Stimulated activated CD4-positive, alpha-beta T cell treated with anti-CD3 and anti-CD28 coated beads, Interleukin-4, amount 100 ng/mL, for 48 hours (primary cell): ENCODE measurements at places on chromosomes 4 and X.

- DNase-seq = peak; percentile 19
Observed at GRCh38 chr4:1113311-1114009, at the start of gene RNF212. Gene RNF212, minus strand, starts transcription at chr4:1113564. Its CDS starts 100 bp downstream, at chr4:1113464.

- DNase-seq = no peak
Observed at GRCh38 chrX:20348139-20348538, 81.4 kb upstream of the RPS6KA3 start.

DNA sequence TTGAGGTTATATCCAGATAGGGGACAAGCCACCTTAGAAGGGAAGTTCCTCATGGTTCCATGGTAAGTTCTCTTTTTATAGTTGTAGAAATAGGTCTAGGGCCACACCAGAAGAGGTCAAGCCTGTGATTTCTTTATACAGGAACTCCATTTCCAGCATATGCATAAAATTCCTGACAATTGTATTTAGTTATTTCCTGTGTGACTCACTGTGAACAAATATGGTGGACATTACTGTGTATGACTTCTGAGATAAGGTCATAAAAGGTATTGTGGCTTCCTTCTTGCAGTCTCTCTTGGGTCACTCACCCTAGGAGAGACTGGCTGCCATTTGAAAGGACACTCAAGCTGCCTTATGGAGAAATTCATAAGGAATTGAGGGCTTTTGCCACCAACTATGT lies 2.2 kb upstream of the C4orf36 start:
- DNase-seq = no peak

DNA sequence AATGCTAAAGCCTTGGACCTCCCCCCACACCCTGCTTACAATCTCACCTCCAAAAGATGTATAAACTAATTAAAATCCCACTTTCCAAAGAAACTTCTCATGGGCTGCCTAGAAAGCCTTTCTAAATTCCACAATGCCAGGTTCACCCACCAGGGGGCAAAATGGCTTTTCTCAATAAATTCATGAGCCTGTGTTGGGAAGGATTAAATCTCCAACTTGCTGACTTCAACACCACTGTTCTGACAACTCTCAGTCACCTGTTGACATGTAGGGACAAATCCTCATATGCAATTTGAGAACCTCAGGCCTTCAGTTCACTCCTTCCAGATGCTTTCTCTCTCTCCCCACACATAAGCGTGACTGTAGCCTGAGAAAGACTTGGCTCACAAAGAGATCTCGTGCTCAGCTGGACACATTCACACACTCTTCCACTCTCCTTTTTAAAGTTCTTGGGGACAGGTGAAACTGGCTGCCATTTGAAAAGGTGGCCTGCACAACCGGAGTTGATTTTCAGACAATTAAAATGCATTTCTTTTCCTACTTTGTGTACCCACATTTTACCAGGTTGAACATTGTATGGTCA lies 88.6 kb upstream of the PRPS2 start:
- DNase-seq = peak; percentile 6

- no peak for DNase-seq
Observed at GRCh38 chrX:2469196-2469685, 31.5 kb downstream of the DHRSX start.

DNA sequence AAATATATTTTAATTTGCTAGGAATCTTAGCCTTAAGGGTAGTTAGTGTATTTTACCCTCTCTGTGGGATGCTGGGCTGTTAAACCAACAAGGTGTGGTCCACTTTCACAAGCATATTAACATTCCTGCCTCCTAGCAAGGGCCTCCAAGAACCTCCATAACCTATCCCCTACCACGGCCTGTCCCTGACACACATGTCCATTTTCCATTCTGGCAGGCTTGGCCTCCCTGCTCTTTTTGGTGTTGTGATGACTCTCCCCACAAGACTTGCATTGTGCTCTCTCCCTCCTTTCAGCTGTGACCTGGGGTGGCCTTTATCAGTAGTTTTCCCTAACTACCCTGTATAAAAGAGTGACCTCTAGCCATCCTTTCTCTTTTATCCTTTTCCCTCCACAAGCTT lies 120.2 kb downstream of the KLHL8 start:
- no peak for DNase-seq

GRCh38 chrX:67563469-67564448 lies 19.9 kb downstream of the AR start:
- DNase-seq = no peak

- DNase-seq = no peak
Observed at GRCh38 chr4:4521731-4522130, 20.1 kb downstream of the STX18 start.

- no peak for DNase-seq
Observed at GRCh38 chrX:9396930-9397329, 67.9 kb upstream of the TBL1X start.

- no peak for DNase-seq
Observed at GRCh38 chr4:80812145-80812544, 218.4 kb upstream of the BMP3 start.

DNA sequence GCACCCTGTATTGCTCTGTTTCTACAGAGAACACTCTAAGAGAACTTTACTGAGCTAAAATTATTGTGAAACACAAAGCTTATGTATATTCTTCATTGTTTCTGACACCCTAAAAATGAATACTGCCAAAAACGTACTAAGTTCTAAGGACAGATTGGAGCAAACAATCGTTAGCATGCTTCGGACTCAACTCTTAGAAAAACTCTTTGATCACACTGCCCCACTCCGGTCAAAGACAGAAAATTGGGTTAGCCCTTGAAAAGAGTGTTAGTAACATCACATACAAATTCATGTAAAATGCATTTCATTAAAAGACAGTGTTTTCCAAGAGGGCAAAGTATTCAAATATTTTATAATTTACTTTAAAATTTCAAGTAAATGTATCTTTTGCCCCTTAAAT lies 177.4 kb downstream of the DCHS2 start:
- DNase-seq = no peak
